Mesenchymal stem cell (in vitro differentiated cells and primary cell): ENCODE measurements at places on chromosomes 7 and 10.
A peak's percentile ranks its signal among the peaks of the same experiment; 100 is the strongest.

DNA sequence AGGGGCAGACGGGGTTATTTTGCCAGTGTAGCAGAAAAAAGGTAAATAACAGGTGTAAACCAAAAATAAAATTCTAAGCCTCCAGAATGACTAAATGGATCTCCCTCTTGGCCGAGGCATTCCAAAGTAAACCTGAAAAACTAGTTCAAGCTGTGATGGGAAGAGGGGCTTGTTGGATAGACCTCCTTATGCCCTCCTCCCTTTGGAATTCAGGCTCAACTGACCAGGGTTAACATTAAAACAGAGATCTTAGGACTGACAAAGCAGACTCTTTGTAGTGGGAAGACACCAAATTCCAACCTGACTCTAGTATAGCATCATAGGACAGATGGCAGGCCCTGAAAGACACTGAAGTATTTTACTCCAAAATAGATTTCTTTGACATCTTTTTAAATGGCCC is 113.8 kb upstream of the ITGB1 start:
- DNase-seq = no peak

GRCh38 chr7:26185131-26185843 is 15.3 kb downstream of the HNRNPA2B1 start:
- no peak for DNase-seq

- DNase-seq = peak; percentile 66
Observed at GRCh38 chr7:143487566-143487965, 9.9 kb downstream of the TAS2R41 start.

- peak; percentile 38 for DNase-seq
Observed at GRCh38 chr7:98399462-98399861, 1.4 kb downstream of the BAIAP2L1 start.

DNA sequence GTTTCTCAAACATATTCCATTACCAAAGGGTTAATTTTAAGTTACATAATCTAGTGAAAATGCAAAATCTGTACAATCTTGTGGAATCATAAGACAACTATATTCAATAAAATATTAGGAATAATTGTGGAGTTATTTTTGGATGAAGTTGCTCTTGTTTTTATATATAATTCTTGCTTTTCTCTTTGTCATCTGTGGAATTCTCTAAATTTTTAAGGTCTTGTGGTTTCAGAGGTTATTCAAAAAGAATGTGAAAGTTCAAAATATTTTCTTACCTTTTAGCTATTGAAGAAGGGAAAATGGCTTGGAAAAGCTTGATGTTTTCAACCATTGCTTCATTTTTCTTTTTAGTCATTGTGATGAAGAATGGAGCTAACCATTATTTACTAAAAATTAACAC is 552.1 kb downstream of the TFEC start:
- no peak for DNase-seq

DNA sequence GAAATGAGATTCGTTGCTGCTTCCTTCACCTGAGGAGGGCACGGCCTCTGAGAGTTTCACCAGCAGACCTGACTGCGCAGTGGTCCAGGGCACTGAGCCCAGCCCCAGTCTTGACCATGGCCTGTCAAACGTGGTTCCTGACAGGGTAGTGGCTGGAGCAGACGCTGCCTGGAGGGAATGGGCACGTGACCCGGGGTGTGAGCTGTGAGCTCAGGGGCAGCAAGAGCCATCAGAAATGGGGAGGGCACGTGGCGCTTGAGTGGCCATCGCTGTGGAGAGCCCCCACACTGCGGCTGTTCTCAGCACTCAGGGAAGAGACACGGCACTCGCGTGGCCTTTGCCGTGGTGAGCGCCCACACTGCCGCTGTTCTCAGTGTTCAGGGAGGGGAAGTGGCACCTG is 12.0 kb downstream of the FAM20C start:
- no peak for DNase-seq

DNA sequence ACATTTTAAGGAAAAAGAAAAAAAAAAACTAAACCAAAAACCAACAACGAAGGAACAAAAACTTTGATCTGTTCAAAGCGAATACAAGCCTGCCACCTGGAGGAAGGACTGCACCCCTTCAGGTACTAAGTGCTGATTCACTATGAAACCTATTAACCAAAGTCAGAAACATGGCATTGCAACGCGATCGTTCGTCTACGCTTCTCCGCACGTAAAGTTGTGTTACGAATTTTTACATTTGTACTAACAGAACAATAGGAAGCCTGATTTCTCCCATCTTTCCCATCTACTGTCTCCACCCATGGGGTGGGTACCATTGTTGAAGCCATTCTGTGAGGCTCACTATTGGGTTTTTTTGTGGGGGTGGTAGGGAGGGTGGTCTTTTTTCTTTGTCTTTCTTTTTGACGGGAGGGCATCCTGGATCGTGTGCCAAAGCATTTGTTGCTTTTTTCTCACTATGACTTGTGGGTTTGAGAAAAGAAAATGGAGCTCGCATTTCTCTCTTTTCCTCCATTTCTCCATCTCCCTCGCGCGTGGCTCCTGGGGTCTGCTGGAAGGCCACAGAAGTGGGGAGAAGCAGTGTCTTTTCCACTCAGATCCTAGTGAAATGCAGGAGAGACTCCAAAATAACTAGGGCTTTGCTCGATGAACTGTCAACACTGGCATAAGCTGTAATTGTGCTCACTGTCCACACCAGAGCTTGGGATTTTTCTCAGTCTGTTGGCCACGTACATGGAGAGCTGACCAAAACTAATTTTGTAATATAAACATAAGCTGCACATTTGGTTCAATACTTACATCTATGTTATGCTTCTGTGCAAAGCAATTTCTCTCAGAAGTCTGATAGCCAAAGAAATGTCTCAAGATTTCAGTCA is 100.9 kb upstream of the YAE1 start:
- DNase-seq = peak; percentile 63

GRCh38 chr7:143884241-143884968 is 17.6 kb downstream of the TCAF1 start:
- no peak for DNase-seq

DNA sequence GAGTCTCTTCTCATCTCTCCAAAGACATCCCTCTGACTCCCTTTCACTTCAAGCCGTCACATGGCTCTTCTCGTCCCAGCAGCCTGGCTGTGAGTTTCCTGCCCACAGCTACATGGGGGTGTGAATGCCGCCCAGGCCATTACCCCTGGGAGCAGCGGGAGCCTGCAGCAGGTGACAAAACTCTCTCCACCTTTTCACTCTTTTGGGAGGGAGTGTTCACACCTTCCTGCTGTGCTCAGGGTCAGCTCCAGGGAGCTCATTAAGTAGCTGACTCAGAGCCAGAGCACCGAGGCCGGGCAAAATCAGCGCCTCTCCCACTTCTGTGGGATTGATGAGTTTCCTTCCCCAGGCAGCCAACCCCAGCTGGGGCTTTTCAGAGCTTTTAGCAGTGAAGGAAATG is 271.3 kb downstream of the TYW1 start:
- DNase-seq = peak; percentile 7

DNA sequence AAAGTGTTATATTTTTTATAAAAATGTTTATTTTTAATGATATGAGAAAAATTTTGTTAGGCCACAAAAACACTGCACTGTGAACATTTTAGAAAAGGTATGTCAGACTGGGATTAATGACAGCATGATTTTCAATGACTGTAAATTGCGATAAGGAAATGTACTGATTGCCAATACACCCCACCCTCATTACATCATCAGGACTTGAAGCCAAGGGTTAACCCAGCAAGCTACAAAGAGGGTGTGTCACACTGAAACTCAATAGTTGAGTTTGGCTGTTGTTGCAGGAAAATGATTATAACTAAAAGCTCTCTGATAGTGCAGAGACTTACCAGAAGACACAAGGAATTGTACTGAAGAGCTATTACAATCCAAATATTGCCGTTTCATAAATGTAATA is 64.8 kb upstream of the CAPZA2 start:
- DNase-seq = no peak

GRCh38 chr10:103870516-103870915 is 15.1 kb upstream of the SH3PXD2A start:
- DNase-seq = no peak

DNA sequence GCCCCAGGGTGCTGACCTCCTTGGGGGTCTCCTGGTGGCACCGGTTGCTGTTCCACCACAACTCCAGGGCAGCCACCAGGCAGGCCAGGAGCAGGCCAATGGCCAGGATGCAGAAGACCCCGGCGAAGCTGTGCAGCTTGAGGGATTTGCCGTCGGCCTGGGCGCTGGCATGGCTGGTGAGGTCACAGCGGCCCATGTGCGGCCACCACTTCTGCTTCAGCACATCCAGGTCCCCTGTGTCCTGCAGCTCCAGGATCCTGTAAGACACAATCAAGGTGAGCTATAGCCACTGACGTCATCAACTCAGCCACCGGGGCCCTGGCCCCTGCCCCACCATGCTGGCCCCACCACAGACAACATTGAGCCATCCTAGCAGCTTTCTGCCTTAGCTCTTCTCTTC is 753.2 kb downstream of the GRID1 start:
- DNase-seq = no peak

- no peak for DNase-seq
Observed at GRCh38 chr10:49688261-49688846, 8.9 kb downstream of the C10orf53 start.

GRCh38 chr7:132778761-132779160 is 202.5 kb upstream of the PLXNA4 start:
- DNase-seq = no peak

- peak; percentile 32 for DNase-seq
Observed at GRCh38 chr10:26810435-26811026, 50.2 kb downstream of the ABI1 start.

DNA sequence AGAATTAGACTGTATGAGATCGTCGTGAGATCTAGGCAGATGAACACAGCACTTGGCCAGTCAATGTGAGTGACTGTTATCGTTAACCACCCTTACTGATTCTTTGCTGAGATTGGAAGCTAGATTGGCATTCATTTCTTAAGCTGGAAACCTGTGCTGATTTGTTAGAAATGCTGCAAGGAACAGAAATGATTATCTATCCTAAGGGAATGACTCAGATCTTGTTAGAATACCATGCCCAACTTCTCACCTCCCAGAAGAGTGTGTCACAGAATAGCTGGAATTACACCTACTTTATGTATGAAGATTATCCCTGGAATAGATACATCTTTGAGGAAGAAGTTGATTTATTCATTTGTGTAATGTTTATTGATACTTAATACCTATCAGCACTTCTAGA is 275.2 kb downstream of the AUTS2 start:
- DNase-seq = no peak

DNA sequence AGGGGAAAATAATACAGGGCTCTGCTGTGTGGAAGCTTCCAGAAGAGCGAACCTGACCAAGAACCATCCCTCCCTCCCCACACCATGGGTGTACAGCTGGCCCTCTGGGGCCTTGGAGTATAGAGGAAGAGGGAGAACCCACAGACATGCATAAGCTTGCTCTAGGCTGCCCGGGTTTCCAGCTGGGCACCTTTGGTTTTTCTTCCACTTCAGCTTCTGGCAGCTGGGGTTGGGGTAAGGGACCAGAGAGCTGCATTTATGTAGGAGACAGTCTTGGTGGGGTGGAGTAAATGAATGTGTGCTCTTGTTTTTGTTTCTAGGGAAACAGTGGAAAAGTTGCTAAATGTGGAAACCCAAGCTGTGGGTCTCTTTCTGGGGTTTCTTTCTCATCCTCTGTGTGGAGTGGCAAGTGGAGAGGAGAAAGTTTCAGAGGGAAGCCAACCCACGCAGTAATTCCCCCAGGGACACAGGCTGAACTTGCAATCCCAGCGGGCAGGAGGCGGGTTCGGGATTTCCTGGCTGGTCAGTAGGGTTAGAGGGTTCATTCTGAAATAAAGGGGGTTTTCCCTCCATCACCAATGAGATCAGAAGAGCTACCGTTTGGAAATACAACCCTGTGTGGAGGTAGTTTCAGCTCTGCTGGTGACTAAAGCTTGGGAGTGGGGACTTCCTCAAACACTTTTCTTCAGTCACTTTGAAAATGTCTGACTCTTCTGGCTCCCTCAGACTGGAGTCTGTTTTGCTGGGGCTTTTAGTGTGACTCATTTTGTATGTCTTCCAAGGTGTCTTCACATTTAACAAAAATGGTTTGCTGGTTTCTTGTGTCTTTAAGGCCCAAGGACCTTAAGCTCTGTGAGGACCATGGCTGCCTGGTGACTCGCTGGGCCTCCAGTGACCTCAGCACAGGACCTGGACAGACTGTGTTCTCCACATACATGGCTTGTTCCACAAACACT is 22.2 kb upstream of the SRGN start:
- DNase-seq = peak; percentile 87
